ENCODE measurements at places on chromosomes 7 and 10.

DNA sequence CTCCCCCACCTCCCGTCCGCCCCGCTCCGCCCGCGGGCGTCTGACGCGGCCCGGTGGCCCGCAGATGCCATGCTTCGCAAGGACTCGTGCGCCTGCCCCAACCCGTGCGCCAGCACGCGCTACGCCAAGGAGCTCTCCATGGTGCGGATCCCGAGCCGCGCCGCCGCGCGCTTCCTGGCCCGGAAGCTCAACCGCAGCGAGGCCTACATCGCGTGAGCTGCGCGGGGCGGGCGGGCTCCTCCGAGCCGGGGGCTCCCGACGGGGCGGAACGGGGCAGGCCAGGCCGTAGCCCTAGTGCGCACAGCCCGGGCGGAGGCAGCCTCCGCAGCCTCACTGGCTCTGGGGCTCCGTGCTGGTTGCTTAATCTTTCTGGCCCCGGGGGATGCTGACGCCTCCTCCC is 2.8 kb downstream of the ASIC3 start:
- DNase-seq = no peak

- DNase-seq = no peak
Observed at GRCh38 chr10:76479103-76479790, 1047.8 kb downstream of the LRMDA start.

- no peak for DNase-seq
Observed at GRCh38 chr10:7359954-7360353, 50.9 kb downstream of the SFMBT2 start.

- DNase-seq = no peak
Observed at GRCh38 chr7:115005953-115006352, 84.1 kb downstream of the MDFIC start.

- DNase-seq = no peak
Observed at GRCh38 chr7:44225566-44226395, 25.0 kb downstream of the YKT6 start.

GRCh38 chr7:45653209-45653907 is 79.2 kb downstream of the ADCY1 start:
- DNase-seq = no peak

- no peak for DNase-seq
Observed at GRCh38 chr7:1987591-1988532, 244.9 kb downstream of the MAD1L1 start.

DNA sequence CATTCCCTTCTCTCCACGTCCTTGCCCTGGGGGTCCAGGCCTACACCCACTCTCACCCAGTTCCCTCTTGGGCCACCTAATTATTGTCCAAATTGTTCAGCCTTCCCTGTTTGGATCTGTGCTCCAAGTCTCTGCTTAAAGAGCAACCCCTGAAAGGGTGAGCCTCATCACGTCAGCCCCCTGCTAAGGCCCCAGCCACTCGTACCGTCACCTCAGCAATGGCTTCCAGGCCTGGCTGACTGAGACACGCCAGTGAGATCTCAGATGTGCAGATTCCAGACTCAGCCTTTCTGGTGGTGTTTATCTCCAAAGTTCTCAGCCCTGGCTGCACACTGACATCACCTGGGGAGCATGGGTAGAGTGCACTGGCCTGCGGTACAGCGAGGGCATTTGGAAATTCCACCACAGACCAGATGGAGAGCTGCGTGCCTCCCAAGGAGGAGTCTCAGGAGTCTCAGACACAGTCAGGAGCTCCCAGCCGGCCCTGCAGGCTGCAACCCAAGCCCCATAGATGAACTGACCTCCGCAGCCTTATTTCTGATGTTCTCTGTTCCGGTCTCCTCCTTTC is 87.5 kb downstream of the PRKAG2 start:
- DNase-seq = no peak

DNA sequence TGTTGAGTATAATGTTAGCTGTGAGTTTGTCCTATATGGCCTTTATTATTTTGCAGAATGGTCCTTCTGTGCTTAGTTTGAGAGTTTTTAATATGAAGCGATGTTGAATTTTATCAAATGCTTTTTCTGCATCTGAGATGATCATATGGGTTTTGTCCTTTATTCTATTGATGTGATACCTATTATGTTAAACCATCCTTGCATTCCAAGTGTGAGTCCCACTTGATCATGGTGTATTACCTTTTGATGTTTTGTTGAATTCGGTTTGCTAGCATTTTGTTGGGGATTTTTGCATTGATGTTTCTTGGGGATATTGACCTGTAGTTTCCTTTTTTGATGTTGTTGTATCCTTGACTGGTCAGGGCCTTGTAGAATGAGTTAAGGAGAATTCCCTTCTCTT is 166.4 kb downstream of the MLLT10 start:
- no peak for DNase-seq

- DNase-seq = no peak
Observed at GRCh38 chr7:128422842-128423241, 13.1 kb upstream of the IMPDH1 start.

DNA sequence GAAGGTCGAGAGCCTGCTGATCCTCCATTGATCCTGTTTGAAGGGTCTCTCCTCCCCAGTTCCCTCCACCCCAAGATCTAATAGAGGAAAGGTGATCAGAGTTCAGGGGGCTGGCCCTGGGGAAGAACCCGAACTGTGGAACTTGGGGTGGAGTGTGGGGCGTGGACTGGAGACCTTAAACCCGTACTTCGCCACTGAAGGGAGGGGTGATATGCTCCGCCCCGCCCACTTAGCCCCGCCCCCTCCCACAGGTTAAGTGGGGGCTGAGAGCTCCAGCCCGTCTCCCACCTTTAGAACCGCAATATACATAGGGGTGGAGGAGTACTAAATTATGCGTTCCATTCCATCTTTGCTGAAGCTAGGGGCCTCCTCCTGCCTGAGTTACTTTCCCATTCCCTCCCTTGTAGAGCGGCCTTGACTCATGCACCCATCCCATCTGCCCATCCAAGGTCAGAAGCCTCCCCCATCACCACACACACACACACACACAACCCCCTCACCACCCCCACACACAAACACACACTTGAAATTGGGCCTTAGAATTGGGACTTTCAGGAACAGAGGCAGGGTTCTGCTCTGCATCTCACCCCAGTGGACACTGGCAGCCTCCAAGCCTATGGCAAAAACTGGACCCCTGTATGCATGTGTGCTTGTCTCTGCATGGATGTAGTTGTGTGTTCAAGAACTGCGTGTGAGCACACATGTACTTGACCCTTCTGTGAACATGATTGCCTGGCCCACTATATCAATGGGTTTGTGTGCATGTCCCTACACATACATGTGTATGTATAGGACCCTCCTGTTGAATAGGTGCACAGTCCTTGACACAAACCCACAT is 991 bp downstream of the SEMA4G start:
- peak; percentile 17 for DNase-seq

DNA sequence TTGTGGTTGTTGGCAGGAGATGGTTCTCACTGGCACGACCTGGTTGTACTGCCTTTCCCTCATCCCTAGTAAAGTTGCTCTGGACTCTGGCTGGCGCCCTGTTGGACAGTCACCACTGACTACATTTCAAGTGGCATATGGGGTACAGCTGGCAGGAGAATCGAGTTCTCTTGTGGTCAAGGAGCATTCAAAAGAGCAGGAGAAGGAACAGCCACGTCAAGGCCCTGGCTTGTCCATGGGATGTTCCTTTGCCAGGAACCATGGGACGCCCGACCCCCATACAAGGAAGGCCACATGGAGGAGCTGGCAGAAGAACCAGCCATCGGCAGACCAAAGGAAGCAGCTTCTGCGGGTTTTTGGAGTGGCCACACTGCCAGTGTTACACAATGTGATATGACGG is 87.0 kb upstream of the SLC25A13 start:
- no peak for DNase-seq

- no peak for DNase-seq
Observed at GRCh38 chr10:110664483-110665420, 20.6 kb downstream of the RBM20 start.

- no peak for DNase-seq
Observed at GRCh38 chr7:112056409-112056808, 149.8 kb downstream of the DOCK4 start.

- DNase-seq = no peak
Observed at GRCh38 chr10:116815641-116816415, 33.5 kb upstream of the ENO4 start.

DNA sequence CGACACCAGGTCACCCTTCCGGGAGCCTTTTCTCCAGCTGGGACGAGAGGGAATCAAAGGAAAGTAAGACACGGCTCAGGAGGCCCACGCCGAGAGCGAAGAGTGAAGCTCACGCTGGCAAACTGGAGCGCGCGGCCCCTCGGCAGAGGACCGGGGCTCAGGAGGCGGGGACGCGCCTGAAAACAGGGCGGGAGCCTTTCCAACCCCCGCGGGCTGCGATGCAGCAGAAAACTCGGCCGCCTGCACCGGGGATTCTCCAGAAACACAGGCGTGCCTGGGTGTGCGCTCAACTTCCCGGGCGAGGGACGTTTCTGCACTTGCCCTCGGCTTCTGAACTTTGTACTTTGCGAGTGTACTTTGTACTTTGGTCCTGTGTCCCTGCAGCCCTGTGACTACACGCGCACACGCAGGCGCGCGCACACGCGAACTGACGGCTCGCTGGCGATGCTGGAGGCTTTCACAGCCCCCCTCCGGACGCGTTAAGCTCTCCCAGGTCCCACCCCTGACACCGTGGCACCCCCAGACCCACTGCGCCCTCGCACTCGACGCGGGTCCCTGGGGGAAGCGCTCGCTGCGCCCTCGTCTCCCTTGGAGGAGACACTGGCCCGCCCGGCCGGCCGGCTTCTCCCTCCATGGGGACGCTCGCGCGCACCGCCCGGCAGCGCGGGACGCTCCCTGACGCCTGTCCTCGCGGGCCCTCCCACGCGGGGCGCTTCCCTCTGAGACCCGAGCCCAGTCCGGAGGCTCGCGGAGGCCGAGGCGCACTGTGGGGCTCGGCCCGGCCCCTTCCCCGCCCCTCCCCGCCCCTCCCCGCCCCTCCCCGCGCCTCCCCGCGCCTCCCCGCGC is 588 bp upstream of the PAOX start:
- DNase-seq = no peak

GRCh38 chr10:8189458-8189857 is 135.0 kb downstream of the GATA3 start:
- no peak for DNase-seq

DNA sequence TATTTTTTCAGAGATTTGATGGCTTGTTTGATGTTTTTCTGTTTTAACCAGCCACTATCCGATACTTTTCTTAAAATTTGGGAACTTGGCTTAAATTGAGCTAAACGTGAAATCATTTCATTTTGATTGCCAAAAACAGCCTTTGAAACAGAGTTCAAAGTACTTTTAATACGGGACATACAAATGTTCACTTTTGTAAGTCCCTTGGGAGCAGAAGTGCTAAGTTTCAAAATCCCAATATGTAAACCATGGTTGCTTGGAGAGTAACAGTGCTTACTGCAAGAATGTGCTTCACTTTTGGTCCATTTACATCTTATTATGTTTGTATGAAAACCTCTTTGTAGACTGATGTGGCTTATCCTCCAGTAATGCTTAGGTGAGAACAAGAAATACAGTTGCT is 10.9 kb downstream of the PNPLA8 start:
- no peak for DNase-seq

DNA sequence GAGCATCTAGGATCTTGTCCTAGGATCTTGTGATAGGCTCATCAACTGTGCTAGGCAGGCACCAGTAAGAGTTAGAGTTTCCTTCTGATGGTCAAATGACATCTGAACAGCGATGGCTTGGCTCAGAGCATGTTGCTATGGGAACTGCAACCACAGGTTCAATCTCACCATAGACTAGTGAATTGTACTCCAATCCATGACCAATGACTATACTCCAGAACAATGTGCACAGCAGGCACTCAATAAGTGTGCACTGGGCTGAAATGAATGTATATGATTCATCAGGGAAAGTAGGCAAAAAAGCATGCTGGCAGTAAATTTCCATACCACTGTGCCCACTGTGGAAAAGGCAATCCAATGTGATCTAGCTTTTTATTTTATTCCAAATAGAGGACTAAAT is 163.6 kb upstream of the HPS1 start:
- no peak for DNase-seq

GRCh38 chr10:133544506-133544905 is 17.3 kb downstream of the CYP2E1 start:
- DNase-seq = no peak

- no peak for DNase-seq
Observed at GRCh38 chr10:31526681-31527080, 207.7 kb downstream of the ZEB1 start.

- no peak for DNase-seq
Observed at GRCh38 chr7:17608114-17608833, 309.8 kb downstream of the AHR start.

DNA sequence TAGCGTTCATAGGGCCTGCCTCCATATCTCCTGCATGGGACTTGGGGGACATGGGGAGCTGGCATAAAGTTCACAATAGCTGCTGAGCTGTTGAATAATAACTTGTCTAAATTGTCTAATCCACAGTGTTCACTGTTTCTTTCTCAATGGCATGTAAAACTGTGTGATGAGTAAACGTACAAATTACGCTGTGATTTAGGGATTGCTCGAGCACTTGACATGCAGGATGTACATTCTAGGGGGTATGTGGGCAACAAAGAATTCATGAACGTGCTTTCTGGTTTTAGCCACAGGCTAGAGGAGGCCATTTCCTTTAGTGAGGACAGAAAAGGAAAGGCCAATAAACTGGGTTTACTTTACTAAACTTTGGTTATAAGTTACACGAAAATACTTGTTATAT is 534.2 kb upstream of the ZWINT start:
- DNase-seq = no peak

DNA sequence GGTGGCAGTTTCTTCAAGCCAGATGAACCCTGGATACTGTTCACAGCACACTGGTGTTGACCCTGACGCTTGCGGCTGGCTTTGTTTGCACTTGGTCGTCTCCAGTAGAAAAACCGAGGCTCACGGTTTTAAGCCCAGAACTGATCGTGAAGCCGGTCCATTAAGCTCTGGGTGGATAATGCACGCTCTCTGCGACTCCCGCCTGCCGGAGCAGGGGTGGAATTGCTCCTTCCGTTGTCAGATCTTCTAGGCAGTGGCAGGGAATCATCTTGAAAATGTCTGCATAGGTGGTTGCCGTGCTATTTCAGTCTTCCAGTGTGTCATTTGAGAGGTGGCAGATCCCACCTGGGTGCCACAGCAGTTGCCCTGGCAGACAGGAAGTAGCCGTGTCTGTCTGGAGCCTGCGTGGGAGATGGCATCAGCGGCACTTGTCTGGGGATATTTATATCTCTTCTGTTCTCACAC is 35.9 kb upstream of the AP5Z1 start:
- no peak for DNase-seq

GRCh38 chr7:130838738-130839137 is 104.7 kb upstream of the KLF14 start:
- DNase-seq = no peak

- DNase-seq = no peak
Observed at GRCh38 chr7:1961701-1962276, 271.0 kb downstream of the MAD1L1 start.
